Aorta (tissue), 5 donors: ENCODE measurements at places on chromosomes 13 and 19. TPM values are rescaled to one million over a fixed set of nuclear protein-coding genes. Genes with fewer than 3 reads are reported as not detected.
A peak's percentile ranks its signal among the peaks of the same experiment; 100 is the strongest.

DNA sequence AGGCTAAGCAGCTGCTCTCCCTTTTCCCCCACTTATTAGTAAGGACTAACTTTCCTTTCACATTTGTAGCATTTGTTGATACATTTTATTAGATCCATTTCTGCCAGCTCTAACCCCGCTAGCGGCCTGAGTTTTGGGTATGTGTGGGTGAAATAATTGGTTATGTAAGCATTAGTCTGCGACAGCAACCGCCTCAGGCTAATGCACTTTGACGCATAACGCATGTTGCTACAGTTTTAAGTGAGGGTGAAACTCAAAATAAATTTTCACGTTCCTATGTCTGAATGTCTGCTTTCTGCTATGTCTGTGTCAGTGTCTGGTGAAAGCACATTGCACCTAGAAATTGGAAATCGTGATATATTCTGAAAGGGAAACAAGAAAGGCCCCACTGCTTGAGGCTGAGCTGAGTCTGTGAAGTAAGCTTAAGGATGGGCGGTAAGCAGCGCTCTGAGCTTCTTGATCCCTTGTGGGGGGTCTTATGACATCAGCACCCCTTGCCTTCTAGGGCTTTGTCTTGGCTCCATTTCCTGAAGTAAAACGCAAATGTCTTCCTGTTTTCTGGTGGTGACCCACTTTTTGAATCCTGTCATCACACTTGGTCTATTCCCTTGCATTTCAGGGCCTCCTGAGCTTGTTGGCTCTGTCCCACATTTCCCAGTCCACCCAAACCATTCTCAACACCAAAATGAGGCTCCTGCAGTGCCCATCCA, 648.3 kb upstream of the ARGLU1 start:
- DNase-seq = no peak

- DNase-seq = no peak
These were observed 1922.3 kb upstream of the PCDH20 start for GRCh38 chr13:63337921-63338320.

- DNase-seq = no peak
These were observed 5.8 kb downstream of the UQCR11 start for GRCh38 chr19:1599460-1599846.

DNA sequence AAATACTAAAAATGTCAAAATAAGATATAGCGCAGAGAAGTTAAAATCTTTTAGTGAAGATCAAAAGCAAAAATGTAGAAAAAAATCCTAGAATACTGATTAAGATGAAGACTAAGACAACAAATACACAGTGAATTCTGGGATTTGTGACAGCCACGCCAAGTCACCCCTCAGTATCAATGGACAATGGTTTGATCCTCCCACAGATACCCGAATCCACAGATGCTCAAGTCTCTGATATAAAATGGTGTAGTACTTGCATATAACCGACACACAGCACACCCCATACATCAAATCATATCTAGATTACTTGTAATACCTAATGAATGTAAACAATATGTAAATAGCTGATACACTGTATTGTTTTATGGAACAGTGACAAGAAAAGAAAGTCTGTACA, 5.9 kb downstream of the MIPEP start:
- DNase-seq = no peak

GRCh38 chr13:38042771-38043170, 173.2 kb upstream of the TRPC4 start:
- no peak for DNase-seq

DNA sequence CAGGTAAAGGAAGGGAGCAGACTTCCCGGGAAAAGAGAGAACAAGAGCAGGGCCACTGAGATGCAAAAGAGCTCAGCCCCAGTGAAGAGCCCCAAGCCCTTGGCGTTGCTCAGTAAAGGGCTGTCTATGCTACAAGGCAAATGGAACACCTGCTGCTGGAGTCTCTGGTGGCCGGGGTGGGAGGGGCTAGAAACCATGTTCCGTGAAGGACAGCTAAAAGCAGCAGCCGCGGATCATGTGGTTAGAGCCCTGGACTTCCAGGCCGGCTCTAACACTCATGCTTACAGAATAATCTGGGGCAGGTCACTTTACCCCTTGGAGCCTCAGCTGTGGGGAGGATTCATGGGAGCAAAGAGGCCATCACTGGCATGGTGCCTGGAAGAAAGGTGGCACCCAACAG, 17.8 kb downstream of the POU2F2 start:
- no peak for DNase-seq

DNA sequence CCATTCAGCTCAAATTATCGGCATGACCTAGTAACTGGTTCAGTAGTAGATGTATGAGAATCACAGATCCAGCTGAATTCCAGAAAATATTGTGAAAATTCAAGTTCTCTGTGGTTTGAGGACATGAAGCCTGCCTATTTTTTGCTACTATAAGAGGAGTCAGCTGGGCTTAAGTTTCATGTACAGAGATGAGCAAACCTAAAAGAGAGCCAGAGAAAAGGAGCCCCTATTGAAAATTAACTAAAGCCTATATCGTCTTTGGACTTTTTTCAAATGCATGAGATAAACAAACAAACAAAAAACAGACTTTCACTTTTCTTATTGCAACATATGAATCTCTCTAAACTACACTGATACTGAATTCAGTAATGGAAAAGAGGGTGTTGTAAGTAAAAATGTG, 106.8 kb upstream of the SPRY2 start:
- no peak for DNase-seq

DNA sequence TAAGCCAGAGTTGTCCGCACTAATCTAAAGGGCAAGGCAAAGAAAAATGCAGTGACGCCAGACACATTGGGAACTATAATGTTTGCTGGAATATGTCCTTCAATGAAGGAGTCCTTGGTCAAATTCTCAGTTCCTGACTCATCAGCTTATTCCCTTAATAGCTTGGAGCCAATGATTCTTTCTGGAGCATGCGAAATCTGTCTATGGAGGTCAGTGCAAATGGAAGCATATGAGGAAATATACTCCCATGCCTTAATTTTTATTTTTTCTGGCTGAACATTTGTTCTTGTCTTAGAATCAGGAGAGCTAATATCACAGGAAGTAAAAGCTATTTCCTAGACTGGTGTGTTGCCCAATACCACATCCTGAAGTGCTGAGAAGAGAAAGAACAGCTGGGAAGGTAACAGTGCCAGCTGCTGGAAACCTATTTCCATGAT, 289.8 kb upstream of the SPRY2 start:
- no peak for DNase-seq

DNA sequence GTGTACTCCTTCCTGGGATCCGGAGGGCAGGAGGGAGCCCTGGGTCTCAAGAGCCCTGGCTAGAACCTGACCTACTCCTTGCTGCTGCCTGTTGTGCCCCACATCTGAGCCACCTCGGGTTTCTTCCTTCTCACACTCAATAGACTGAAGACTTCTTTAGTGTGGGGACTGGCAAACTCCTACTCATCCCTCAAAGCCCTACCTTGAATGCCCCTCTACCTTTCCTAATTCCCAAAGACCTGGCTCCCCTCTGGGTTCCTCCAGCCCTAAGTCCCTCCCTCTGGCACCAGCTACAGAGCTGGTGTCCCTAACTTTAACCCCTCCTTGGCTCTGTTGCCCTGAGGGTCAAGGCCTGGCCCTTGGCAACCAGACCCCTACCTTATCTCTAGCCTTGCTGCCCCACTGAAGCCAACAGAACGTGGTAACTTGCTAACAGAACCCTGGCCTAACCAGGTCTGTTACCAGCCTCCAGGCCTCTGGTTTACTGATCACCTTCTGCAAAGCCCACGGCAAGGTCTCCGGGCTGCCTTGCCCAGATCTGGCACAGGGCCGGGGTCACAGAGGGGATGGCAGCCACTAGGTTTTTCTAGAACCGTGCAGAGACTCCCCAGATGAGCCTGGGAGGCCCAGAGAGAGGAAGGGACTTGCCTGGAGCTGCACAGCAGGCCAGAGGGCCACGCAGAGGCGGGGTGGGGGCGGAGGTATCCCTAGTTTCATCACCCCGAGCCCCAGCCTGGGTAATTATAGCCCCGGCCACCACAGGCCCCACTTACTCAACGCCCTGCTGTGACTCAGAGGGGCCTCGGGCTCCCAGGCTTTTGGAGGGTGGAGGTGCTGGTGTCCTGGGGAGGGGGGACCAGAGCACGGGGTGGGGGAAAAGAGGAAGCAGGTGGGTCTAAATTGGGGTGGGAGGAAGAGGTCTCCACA, 15.3 kb downstream of the ZBTB7A start:
- no peak for DNase-seq

DNA sequence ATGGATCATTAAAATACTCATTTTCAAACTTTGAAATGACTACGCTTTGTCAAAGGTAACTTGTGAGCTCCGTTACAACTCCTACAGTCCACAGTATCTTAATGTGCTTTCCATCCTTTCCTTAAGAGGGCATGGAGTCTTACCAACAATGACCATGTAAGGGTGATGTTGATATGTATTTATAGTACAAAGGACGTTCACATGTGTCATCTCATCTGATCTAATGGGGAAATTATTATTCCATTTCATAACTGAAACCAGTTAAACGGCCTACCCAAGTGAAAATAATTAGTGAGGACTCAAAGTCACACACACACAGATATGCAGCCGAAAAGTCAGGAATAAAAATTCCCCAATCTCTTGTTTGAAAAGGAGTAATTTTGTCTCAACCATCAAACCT, 9.6 kb downstream of the USP12 start:
- DNase-seq = no peak

DNA sequence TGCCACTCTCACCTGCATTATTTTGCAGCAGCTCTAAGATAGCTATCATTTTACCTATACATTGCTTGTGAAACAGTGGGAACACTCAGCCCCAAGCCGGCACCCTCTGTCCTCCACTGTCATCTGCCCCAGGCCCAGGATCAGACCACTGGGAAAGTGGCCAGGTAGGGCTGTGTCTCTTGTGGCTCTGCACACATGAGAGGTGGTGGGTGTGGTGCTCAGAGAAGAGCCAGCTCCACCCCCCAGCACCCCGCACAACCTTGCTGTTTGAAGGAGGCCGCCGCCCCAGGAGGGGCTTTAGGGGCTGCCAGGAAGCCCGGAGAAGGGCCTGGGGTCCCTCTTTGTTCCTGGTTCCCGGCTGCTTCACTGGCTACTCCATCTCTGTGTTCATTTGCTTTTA, 26.6 kb downstream of the PPP1R37 start:
- no peak for DNase-seq

DNA sequence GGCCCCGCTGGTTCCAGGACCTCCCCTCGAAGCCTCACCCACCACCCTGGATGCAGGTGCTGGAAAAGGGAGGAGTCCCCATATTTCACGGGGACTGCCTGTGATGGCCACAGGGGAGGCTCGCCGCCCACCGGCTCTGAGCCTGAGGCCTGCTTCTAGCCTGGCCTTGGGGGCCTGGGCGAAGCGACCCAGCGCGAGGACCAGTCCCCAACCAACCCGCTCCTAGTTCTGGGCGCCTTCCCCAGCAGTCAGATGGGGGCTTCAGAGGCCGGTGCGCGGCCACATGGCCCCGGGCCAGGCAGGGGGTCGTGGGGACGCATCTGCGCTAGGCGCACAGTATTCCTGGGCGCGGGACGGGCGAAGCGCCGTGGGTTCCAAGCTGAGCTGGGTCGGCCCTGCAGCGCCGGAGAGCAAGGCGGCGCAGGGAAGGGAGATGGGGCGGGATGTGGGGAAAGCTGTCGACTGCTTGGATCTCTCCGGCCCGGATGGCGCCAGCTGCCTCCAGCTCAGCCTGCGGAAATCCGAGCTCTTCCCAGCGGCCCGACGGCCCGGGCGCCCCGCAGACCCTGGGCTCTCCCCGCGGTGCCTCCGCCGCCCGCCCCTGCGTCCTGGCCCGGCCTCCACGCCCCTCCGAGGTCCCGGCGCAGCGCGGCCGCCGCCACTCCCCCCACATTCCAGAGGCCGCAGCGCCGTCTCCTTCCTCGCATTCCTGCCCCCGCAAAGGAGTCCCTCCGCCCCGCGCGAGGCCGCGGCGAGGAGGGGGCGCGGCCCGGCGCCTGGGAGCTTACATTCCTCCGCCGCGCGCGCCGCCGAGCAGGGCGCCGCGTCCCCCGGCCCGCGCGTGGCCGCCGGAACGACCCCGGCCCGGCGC, at the start of gene WTIP:
WTIP (plus strand) TSS at position 788 of the 871 bp plus-strand sequence. CDS start 217 bp downstream, outside the sequence.
- DNase-seq = peak; percentile 88

DNA sequence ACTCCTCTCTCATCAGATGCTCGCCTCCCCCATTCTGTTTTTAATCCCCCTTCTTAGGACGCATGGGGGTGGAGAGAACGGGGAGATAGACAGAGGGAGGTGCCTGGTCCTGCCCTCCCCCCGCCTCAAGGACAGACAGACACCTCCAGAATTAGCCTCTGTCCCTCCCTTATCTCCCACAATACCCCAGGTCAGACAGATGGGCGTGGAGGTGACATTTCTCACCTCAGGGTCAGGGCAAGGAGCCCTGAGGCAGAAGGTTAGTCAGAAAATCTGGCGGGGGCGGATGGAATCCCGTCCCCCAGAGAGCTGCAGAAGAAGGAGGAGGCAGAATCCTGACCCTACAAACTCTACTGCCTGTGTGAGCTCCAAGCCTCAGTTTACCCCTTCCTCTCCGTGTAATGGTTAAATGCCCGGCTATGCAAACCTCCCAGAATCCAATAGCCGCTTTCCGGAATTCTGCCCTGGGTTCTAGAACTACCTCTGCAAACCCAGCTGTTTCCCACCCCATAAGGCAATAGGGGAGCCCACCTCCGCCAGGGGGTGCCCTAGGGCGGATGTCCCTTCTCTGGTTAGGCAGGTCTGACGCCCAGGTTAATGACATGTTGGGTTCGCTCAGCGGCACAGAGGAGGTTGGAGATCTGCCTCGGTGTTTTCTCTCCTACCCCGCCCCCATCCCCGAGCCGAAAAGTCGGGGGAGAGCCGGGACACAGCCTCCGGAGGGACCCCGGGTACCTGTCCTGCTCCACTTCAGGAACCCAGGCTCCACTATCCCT, 900 bp downstream of the PPP1R13L start:
- DNase-seq = peak; percentile 70

GRCh38 chr19:46985542-46986415, 33.9 kb upstream of the NPAS1 start:
- no peak for DNase-seq

- DNase-seq = no peak
These were observed 419.2 kb downstream of the SLITRK6 start for GRCh38 chr13:85379991-85380390.

MATK gene
- 2.0 TPM for total RNA-seq

ZNF284 gene
- 2.7 TPM for total RNA-seq

KLF1 gene
- not detected for total RNA-seq

CGB3 gene
- not detected for total RNA-seq

OR7D2 gene
- total RNA-seq = not detected

XRCC1 gene
- total RNA-seq = 30.2 TPM

TBXA2R gene
- total RNA-seq = 40.5 TPM

ZNF667 gene
- 7.0 TPM for total RNA-seq

PSG7 gene
- total RNA-seq = not detected

PDE4C gene
- total RNA-seq = 2.3 TPM

ACTMAP gene
- total RNA-seq = 6.1 TPM

CAMSAP3 gene
- total RNA-seq = not detected
